ENCODE measurements at places on chromosomes 13 and 19.
A peak's percentile ranks its signal among the peaks of the same experiment; 100 is the strongest.

- DNase-seq: no peak
Measured at GRCh38 chr19:3233831-3234230, 9.4 kb downstream of the CELF5 start.

GRCh38 chr19:49413348-49413747, 9.9 kb downstream of the PTH2 start:
- no peak for DNase-seq

GRCh38 chr19:16417660-16418596, 53.8 kb downstream of the EPS15L1 start:
- peak; percentile 80 for DNase-seq

DNA sequence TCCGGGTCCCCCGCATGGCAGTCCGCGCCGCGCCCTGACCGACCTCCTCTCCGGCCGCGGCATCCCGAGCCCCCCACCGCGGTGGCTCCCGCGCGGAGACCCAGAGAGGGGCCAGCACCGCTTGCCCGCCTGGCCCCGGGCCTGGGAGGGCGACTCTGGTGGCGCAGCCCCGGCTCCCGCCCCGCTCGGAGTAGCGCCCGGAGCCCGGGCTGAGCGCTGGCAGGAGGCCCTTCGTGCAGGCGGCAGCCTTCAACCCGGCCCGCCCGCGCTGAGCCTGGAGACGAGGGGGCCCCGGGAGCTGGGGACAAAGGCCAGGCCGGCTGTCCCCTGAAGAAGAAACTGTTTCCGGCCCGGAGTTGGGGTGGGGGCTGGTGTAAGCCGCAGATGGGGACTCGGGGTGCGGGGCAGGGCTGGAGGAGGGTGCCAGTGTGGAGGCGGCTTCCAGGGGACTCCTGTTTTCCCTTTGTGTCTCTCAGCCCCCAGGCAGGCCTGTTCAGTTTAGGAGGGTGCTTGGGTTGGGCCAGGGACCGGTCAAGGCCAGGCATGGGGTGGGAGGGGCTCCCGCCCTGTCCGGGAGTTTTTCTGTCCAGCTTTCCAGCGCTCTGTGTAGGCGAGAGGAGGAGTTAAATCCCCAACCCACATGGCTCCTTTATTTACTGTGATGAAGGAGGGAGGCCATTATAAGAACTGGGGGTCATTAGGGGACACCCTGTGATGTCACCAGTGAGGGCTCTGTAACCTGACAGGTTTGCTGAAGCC, 935 bp downstream of the LRP3 start:
- no peak for DNase-seq
